ENCODE measurements at places on chromosomes 7 and 10.

GRCh38 chr7:49513911-49514310, 259.5 kb upstream of the VWC2 start:
- DNase-seq: no peak

DNA sequence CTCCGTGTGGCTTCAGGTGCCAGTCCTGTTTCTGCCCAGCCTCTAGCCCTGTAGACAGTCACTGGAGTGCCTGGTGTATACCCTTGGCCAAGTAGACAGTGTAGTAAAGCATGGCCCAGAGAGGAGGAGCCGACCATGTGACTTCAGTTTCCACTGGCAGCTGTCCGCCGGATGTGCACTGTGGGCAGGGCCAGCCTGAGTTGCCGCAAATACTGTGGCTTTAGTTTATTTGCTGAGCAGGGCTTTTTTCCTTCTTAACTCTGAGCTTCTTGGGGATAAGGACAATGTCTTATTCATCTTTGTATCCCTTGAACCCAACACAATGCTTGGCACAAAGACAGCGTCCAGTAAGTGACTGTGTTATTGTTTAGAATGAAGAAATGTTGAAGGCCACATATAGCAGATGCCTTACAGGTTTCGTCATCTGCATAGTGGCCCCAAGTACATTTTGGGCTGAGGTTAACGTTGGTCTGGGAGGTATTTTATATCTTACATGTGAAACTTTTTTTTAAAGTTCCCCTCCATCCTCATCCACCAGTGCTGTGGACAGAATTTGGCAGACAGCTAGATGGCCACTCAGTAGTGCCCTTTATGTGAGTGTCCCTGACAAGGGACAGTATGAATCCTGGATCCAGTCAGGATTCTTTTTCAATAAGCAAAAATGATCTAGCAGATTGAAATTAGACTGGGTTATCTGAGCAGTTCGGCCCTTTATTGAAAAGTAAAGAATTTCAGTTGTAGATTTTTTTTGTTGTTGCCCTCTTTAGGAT, 40.6 kb downstream of the CYP17A1 start:
- peak; percentile 76 for DNase-seq

DNA sequence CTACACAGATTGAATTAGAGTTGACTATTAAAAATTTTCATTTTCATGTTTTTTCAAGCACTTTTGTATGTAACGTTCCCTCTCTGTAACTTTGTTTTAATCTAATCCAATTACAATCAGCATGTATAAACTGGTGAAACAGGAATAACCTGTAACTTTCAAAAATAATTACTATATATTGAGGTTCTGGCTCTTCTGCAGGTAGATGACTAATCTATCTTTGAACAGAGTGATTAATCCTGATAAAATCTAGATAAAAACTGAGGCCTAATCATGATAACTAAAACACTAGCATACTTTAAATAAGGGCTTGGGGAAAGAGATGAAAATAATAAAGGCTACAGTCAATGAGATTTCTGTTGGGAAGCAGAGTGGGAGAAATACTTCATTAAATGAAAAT, 101.6 kb upstream of the KCND2 start:
- DNase-seq: no peak

GRCh38 chr7:131826960-131827359, 270.5 kb upstream of the PODXL start:
- DNase-seq: no peak

DNA sequence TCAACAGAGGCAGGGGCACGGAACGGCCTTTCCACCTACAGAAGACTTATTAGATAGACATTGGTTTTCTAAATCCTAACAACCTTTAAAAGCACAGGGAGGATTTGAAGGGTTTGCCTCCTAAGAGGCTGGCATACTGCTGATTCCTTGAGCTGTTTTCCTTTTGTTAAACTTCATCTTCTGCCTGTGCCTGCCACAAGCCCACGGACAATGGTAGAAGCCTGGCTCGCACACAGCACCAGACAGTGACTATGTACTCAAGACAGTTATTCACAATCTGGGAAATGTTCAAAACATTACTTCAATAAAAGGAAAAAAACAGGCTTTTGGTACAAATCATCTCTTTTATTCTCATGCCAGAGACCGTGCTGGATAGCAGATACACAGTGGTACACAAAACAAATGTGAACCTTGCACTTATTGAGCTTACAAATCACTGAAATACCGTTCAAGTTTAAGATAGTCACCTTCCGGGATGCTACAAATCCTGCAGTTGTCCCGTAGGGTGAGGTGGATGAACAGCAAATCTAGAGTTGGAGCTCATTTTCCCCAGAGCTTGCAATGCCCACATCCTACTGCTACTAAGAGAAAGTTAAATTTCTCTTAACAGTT, 63.9 kb downstream of the VPS41 start:
- DNase-seq: no peak

DNA sequence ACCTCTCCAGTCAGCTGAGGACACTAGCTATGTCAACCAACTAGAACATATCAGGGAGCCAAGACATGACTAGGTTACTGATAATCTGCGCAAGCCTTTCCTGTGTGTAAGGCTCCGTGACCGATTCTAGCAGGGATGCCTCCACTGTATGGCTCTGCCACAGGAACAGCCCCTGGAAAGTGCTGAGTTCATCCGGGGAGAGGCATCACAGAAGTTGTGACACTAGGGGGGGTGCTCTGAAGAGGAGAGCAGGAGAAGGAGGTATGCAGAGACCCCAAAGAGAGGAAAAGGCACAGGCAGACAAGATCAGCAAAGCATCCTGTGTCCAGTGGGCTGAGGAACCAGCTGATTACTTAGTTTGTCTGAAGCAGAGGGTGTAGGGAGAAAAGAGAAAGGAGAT, 13.5 kb downstream of the UPP1 start:
- DNase-seq: no peak

GRCh38 chr10:28678687-28679457, 1.6 kb downstream of the BAMBI start:
- DNase-seq: no peak

Data from fibroblast of gingiva (primary cell).